Left renal cortex interstitium (tissue), 4 donors: ENCODE measurements at places on chromosomes 4 and X.

- no peak for DNase-seq
Measured at GRCh38 chr4:37665333-37666320, 20.5 kb downstream of the RELL1 start.

- DNase-seq = no peak
Measured at GRCh38 chr4:186553717-186554116, 1.6 kb downstream of the MTNR1A start.

DNA sequence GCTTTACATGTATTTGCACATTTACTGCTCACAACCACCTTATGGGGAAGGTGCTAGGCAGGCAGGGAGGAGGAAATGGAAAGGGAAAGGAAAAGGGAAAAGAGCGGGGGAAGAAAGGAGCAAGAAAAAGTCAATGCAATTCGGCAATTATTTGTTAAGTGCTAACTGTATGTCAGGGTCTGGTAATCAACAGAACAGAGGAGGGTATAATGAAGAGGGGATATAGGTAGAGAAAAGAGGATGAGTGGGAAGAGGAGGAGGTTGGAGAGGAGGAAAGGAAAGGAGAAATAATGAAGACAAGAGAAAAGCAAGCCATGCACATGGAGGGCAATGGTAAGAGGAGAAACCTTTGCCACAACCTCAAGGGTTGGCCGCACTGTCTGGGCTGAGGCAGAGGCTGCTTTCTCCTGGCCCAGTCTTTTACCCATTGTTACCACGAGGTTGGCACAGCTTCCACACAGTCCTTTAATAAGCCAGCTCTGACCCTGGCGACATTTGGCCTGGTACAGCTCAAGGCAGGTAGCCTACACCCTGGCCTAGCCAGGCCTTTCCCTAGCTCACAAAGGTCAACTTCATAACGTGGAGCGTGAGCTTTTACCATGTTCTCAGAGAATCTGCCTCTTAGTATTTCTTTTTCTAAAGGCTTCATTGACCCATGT, 836 bp downstream of the BTK start:
- DNase-seq = no peak

DNA sequence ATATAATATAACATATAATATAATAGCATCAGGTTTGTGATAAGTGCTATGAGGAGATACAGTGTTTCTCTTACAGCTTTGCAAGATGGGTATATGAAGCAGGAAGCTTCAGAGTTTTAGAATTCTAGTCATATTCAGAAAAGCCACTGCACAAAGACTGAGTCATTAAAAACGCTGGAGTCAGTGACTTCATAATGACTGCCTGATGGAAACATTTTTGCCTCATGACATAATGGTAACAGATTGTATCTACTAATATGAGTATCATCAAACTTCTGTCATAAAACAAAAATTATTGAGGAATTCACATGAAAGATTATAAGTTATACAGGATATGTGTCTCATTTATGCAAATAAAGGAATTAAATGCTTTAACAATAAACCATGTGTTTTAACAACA, 46.8 kb downstream of the EPHA5 start:
- DNase-seq = no peak

- DNase-seq = no peak
Measured at GRCh38 chr4:74197080-74197479, 39.2 kb downstream of the MTHFD2L start.

GRCh38 chr4:14233126-14233525, 605.6 kb upstream of the BOD1L1 start:
- DNase-seq = no peak

- DNase-seq = no peak
Measured at GRCh38 chrX:103607364-103608305, at the start of gene TCEAL3. Gene TCEAL3 (plus strand): TSS chrX:103607963. CDS start chrX:103609065, 1,102 bp downstream.

DNA sequence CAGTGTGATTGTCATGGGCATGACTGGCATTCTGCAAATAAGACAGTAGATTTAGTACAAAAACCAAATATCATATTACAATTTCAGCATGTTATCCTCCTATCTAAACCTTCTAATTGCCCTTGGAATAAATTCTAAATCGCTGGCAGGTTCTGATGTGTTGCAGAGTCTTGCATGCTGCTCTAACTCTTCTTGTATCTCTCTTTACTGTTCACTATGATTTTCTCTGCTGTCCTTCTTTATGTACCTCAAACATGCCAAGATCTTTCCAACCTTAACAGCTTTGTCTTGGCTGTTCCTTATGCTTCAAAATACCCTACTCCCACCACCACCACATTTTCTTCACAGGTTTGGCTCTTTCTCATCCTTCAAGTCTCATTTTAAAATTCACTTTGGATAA, 43.0 kb upstream of the KCNIP4 start:
- no peak for DNase-seq

DNA sequence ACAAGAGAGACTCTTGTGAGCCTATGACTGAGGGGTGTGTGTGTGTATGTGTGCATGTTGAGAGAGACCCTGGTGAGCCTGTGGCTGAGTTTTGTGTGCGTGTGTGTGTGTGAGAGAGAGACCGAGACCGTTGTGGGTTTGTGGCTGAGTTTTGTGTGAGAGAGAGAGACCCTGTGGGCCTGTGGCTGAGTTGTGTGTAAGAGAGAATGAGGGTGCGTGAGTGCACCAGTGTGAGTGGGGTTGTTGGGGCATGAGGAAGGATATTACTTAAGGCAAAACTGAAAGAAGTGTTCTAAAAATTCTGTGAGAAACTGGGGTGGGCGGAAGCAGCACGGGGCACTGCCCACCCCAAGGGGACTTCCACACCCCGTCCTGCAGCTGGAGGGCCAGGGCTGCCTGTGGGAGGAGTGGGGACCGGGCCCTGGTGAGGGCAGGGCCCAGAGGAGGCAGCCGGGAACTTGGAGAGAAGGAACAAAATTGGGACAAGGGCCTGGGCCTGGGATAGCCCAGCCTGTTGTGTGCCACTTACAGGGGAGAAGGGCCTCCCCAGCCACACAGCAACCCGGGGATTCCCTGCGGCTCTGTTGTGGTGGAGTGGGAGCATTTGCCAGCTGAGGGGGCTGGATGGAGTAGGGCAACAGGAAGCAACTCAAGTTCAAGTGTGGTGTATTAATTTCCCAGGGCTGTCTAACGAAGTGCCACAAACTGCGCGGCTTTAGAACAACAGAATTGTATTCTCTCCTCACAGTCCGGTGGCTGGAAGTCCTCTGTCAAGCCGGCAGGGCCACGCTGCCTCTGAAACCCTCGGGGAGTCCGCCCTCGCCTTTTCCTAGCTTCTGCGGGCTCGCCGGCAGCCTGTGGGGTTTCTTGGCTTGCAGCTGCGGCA, 22.1 kb downstream of the TMEM131L start:
- no peak for DNase-seq

DNA sequence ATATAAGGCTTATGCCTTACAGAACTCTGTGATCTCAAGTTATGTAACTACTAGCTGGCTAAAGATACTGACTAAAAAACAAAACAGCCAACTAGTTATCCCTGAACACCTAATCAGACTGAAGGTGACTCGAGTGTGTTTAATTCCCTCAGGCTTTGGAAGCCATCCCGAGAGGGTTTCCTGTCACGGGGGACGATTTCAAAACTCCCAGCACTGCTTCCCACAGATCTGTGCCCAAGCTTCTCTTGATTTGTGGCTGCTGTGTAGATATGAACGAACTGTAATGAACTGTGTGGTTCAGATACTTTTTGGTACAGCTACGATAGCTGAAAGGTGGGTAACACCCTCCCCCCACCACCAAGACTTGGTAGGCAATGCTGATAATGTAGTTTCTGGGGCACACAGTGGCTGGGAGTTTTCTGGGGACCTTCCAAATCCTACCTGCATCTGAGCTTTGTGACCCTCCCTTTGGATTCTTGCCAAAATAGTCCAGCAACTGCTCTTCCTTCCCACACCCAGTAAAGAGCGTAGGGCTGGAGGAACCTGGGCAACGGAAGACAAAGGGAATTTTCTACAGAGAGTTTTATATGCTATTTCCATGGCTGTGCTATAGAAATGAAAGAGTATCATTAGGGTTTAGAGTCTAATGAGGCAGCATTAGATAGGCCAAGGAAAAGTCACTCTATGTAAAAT, 148.8 kb downstream of the MGST2 start:
- DNase-seq = no peak

DNA sequence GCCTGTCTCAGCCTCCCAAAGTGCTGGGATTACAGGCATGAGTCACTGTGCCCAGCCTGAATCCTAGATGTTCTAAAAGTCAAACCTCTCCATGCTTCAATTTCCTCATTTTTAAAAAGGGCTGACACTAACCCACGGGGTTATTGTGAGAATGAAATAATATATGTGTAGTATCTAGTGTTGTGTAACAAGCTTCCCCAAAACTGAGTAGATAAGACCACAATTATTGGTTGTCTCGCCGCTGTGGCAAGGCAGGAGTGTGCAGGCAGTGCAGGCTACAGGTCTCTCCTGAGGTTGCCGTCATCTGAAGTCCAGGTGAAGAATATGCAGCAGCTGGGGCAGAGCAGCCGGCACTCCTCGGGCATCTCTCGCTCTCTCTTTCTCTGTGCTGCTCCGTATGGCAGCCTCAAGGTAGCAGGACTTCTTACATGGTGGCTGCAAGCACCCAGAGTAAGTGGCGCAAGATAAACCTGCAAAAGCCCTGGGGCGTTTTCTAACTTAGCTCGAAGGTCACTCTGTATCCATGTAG, 30.9 kb downstream of the RAB33B start:
- DNase-seq = no peak

- peak; percentile 35 for DNase-seq
Measured at GRCh38 chr4:187006189-187006618, 282.5 kb upstream of the FAT1 start.

- DNase-seq = no peak
Measured at GRCh38 chrX:18898492-18898891, 85.4 kb downstream of the PHKA2 start.

GRCh38 chrX:116873671-116874070, 410.9 kb upstream of the CT83 start:
- no peak for DNase-seq

GRCh38 chr4:174713821-174714220, 115.2 kb downstream of the GLRA3 start:
- no peak for DNase-seq

GRCh38 chrX:21166272-21166982, 207.8 kb upstream of the CNKSR2 start:
- DNase-seq = no peak

DNA sequence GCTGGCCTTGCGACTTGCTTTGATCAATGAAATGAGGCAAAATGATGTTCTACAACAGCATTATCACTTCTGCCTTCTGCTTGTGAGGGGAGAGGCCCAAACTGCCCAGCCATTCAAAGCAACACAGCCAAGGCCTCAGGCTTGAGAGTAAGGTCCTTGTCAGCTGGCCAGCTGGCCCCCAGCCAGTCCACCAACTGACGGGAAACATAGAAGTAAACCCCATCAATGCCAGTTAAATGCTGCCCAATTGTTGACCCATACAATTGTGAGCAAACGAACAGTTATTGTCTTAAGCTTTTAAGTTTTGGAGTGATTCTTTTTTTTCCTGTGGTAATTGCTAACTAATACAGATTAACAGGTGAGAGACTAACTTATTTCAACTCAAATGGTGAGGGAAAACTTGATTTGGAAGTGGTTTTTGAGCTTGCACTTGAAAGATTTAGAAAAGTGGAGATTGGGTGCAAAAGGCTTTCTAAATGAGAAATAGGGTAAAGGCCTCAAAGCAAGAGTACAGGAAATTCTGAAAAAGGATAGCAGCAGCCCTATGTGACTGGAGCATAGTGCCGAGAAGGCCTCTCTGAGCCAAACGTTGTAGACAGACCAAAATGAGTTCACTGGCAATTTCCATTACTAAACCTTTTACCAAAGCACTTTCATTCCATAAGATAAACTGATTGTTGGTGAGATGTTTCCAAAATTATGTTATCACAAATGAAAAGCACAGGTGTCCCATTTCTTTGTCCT, 66.9 kb downstream of the ARHGEF38 start:
- DNase-seq = no peak

- DNase-seq = no peak
Measured at GRCh38 chrX:42456176-42456700, 321.7 kb downstream of the PPP1R2C start.

- no peak for DNase-seq
Measured at GRCh38 chr4:176949029-176949428, 156.3 kb upstream of the VEGFC start.

GRCh38 chrX:97547877-97548578, 664.3 kb downstream of the RPA4 start:
- DNase-seq = no peak

DNA sequence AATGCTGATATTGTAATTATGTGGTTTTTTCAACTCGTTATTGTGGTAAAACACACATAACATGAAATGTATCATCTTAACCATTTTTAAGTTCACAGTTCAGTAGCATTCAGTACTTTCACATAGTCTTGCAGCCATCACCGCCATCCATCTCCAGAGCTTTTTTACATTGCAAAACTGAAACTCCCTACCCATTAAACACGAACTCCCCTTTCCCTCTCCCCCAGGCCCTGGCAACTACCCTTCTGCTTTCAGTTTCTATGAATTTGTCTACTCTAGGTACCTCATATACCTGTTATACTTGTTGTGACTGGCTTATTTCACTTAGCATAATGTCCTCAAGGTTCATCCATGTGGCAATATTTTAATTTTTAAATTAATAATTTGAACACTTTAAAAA, 380.6 kb downstream of the MAPK10 start:
- no peak for DNase-seq

GRCh38 chr4:72019688-72020087, 12.1 kb upstream of the NPFFR2 start:
- no peak for DNase-seq

DNA sequence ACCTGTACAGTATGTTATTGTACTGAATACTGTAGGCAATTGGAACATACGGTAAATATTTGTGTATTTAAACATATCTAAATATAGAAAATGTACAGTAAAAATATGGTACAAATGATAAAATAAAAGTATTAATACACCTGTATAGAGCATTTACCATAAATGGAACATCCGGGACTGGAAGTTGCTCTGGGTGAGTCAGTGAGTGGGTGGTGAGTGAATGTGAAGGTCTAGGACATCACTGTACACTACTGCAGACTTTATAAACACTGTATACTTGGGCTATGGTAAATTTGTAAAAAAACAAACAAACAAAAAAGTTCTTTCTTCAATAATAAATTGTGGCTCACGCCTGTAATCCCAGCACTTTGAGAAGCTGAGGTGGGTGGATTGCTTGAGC, 52.4 kb upstream of the FHL1 start:
- no peak for DNase-seq

- no peak for DNase-seq
Measured at GRCh38 chr4:182074810-182075209, 168.4 kb upstream of the TENM3 start.

DNA sequence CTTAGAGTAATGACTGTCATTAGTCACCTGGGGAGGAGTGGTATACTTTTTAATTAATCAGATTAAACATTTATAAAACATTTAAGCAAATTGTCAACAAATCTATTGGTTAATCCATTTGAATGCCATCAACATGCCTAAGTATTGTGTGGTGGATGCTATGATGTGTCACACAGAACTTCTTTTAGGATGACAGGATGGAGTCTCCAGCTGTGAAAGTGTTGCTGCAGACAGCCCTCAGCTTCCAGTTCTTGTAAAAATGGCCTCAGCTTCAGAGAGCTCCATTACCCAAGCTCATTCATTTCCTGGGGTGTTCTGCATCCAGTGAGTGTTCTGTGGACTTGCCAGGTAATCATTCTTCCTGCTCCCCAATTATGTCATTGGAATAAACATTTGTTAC, 74.3 kb upstream of the CLNK start:
- no peak for DNase-seq
